Activated naive CD8-positive, alpha-beta T cell treated with anti-CD3 and anti-CD28 coated beads, Interleukin-2, amount 50 U/mL, for 24 hours (primary cell): ENCODE measurements at places on chromosomes 12 and 14.
A peak's percentile ranks its signal among the peaks of the same experiment; 100 is the strongest.

DNA sequence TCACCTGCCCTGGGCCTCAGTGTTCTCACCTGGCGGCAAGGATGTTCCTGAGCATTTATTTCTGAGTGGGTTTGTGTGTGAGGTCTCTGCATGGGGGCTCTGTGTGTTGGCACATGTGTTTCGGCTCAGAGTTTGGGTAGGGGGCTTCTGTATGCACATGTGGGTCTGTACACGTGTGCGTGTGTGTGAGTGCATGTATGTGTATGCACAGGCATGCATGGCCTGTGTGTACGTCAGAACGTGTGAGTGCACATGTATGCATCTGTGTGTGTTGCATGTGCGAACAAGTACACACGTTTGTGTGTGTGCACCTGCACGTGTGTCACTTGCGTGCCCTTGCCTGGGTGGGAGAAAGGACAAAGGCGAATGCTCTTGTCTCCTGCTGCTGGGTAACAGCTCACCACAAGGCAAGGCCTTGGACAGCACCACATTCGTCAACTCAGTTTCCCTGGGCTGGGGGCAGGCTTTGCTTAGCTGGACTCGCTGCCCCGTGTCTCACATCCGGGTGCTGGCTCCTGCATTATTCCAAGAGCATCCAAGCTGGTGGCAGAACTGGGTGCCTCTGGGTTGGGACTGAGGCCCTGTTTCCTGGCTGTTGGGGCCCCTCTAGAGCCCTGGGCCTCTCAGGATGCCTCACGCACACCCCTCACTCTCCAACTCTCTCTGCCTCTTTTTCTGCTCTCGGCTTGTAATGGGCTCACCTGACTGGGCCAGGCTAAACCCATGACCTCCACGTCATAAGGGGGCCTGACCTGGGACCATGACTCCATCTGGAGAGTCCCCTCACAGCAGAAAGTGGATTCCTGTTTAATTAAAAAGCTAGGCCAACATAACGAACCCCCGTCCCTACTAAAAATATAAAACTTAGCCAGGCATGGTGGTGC lies 153.6 kb upstream of the C14orf180 start:
- DNase-seq: no peak

- no peak for DNase-seq
Observed at GRCh38 chr12:68231229-68231628, 5.6 kb upstream of the IL26 start.

- no peak for DNase-seq
Observed at GRCh38 chr12:49505672-49506071, 33.2 kb upstream of the KCNH3 start.

- DNase-seq: no peak
Observed at GRCh38 chr12:108530161-108530560, 15.1 kb downstream of the FICD start.

GRCh38 chr14:77618381-77618970 lies 2.0 kb upstream of the SPTLC2 start:
- no peak for DNase-seq

GRCh38 chr12:58873496-58873895 lies 46.8 kb downstream of the LRIG3 start:
- DNase-seq: no peak

GRCh38 chr12:4112734-4113325 lies 160.7 kb upstream of the CCND2 start:
- no peak for DNase-seq

DNA sequence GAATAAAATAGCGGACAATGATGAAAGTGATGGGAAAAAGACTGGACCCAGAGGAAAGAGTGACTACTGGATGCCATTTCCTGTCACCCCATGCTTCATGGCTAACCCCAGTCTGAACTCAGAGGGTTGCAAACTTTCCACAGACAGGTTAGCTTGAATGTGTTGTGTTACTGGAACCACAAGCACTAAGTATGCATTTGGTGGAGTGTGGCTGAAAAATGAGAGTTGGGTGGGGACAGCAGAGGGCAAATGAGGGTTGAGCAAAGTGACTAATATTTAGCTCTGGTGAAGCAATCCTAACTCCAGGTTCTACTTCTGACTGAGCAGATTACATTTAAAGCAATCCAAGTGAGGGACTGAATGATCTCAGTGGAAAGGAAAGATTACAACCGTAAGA lies 1.6 kb downstream of the SLC16A7 start:
- peak; percentile 46 for DNase-seq

DNA sequence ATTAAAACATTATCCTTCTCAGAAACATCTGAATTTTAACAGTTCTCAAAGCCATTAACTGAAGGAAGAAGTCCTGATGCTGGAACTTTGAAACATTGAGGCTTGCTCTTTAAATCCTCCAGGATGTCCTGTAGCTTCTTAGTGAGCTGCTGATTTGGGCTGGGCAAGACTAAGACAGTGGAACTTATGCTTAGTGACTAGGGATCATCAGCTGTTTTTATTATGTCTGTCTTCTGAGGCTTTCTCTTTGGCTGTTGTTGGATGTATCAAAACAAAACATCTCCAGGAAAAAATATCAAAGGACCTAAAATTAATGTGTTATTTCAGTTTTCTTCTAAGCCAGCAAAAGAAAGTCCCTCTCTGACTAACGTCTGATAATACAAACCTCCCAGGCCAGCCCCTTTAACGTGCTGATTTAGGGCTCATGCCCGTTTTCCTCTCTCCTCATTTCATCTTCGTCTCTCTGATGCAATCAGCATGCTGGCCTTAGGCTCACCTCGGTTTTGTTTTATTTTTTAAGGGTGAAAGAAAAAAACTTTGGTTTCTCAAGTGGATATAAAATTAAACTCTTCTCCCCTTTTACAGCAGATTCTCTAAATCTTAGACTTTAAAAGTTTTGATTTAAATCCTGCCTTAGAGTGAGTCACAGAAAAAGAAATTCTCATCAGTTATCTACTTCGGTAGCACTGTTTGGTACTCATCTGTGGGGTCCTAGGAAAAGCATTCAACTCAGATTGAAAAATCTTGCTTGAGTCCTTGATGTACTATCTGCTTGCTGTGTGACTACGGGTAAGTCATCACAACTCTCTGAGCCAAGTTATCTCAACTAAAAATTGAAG lies 106.2 kb upstream of the CCDC91 start:
- DNase-seq: no peak

- no peak for DNase-seq
Observed at GRCh38 chr12:108896336-108896735, 16.4 kb downstream of the DAO start.

- no peak for DNase-seq
Observed at GRCh38 chr14:99342204-99342603, 70.2 kb upstream of the BCL11B start.

DNA sequence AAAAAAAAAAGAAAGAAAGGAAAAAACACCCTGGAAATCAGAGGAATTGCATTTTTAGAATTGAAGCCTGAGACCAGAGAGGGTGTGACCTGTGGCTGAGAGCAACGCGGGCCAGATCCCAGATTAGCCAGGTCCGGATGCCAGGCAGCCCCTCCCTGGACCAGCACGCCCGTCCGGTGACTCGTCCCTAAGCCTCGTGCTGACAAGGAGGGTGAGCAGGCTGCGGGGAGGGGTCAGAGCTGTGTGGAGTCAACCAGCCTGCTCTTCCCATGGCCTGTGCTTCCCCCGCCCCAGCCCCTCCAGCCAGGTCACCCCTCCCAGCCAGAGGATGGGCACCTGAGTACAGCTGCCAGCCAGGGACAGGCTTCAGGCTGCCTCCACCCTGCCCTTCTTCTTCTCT lies 4.2 kb upstream of the KLC1 start:
- peak; percentile 34 for DNase-seq

DNA sequence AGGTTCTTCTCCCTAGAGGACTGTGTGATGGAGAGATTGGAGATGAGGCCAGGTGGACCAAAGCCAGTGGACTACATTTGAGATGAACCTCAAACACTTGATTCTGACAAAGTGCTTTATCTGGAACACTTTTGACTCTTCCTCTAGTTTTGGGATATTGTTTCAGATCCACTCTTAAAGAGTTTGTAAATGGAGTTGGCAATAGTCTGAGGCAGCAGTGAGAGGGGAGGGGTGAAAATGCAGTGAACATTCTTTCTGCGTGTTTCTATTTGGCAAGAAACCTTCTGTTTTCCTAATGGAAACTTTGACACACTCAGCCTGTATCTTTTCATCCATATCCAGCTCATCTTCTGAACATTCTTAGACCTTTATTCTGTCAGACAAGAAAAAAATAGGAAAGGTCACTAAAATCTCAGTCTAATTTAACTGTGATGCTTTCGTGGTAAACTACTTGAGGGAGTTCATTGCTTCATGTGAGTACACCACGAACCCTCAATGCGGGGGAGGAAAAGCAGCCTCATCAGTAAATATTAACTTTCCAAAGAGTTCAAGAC lies 57.4 kb upstream of the KCNJ8 start:
- no peak for DNase-seq

DNA sequence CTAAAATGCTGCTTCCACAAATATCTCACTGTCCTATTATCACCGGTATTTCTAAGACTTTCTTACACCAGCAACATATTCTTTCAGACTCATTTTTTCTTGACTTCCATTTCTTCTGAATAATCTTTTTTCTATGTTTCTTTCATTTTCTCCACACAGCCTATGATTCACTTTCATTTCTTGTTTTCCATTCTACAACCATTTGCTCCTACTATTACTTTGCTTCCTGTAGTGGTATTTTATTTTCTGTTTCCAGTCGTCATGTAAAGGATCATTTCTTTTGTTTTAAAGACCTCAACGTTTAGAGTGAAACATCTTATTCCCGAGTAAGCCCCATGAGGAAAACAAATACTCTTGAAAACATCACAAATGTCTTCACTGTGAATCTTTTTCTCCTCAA lies 182.2 kb upstream of the MDGA2 start:
- DNase-seq: no peak

DNA sequence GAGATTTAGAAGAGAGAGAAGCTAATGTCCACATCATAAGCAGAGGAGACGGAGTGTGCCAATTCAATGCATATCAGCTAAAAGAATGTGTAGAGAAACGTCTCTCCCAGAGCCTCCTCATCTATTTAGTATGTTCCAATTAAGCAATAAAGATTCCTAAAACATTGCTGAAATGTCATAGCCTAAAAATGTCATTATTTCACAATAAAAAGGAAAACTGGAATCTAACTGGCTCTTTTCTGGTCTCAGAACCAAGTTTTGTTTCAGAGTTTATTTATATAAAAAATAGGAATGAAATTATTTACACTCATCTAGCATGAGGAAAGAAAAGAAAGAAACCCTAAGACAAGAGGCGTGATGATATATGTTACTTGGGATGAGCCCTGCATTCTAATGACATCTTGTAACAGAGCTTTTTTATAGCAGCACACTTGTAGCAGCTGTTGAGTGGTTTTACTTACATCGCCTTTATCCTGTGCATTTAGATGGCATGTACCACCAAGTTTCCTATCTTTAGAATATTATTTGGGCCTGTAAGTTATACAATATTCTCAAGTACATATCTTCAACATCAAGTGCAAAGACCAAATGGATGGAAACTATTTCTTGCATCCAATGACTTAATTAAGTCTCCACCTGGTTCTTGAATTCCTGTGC lies 266.3 kb upstream of the PRKD1 start:
- no peak for DNase-seq

DNA sequence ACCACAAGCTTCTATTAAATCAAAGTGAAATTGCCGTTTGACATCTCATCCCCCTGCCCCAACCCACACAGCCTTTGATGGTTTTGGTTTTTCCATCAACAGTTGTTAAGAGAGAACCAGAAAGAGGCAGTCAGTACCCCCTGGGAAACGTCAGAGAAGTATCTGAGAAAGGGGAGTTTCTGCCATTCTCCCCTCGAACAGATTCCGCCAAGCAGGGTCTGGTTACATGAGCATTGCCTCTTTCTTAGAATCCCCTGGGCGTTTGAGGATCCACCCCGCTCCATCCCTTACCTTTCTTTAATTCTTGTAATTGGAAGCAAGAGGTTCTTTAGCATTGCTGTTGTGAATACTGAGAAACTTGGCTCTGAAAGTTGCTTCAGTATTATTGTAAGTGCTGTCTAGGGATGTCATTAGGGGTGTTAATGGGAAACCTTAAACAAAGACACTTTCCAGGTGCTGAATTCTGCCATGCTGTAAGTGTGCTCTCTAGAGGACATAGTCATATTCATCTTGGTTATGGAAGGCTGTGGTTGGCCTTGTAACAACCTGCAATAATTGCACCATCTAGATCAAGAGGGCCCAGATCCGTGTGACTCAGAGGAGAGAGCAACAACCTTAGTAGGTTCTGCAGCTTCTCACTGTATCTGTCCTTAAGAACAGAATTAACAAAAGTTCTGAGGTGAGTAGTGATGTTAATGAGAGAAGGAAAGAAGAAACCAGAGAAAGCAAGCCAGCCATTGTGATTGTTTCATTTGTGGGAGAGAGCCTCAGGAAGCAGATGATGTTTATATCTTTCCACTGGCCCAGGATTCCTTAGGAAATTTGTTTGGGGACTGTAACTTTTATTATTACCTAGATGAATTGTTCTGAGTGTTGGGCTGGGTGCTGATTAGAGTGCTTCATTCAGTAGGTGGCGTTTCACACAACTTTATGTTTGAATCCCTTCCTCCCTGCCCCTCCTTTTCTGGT lies 9.0 kb downstream of the TMBIM6 start:
- peak; percentile 59 for DNase-seq

- DNase-seq: no peak
Observed at GRCh38 chr12:96698521-96698920, 208.5 kb upstream of the NEDD1 start.

DNA sequence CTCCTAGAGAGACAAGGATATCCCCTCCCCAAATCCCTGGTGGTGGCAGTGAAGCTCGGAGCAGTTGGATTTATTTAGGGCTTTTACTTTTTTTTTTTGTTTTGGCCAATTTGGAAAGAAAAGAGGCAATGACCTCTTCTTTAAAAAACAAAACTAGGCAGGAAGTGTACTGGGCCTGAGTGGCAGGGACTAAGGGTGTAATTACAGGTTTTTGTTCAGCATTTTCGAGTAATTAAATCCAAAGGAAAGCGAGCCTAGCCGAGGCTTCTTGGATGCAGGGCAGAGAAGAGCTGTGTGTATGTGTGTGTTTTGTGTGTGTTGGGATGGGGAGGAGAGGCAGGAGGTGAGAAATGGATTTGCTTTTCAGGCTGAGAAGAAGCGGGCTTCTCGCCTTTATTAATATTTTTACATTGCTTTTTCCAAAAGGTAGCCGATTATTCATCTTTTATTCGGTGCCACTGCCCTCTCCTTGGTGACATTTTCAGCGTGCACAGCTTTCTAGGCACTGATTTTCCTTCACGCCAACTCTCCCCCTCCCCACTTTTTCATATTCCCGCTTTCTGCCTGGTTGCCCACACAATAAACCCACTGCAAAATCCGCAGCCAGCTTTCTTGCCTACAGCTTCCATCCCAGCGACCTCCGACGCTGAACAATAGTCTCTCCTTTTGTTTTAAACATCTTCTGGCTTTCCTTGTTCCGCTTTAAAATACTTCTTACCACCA lies 8.9 kb upstream of the IRF2BPL start:
- DNase-seq: no peak
